ENCODE measurements at places on chromosomes 16 and 17.

DNA sequence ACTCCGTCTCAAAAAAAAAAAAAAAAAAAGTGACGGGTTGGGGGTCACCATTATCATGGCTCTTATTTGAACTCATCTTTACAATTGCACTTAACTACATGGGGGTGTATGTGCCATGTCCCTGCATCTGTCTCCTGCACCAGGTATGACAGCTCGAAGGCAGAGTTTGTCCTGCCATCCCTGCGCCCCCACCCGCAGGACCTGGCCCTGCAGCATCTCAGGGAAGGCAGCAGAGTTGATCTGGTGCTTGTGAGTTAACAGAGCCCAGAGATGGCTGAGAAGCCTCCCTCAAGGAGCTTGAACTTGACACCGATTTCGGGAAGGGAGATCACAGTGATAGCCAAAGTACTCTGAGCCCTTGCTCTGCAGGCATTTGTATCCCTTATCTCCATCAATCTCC lies 44.8 kb downstream of the C16orf82 start:
- no peak for DNase-seq

GRCh38 chr16:51723036-51723724 lies 572.1 kb upstream of the SALL1 start:
- DNase-seq = no peak

- no peak for DNase-seq
Measured at GRCh38 chr17:13541032-13541480, 60.7 kb downstream of the HS3ST3A1 start.

GRCh38 chr17:1553354-1554266 lies 9.0 kb downstream of the PITPNA start:
- DNase-seq = no peak

- DNase-seq = no peak
Measured at GRCh38 chr17:27549251-27549893, 81.6 kb upstream of the LGALS9 start.

- no peak for DNase-seq
Measured at GRCh38 chr17:60914078-60914477, 236.4 kb downstream of the BCAS3 start.

DNA sequence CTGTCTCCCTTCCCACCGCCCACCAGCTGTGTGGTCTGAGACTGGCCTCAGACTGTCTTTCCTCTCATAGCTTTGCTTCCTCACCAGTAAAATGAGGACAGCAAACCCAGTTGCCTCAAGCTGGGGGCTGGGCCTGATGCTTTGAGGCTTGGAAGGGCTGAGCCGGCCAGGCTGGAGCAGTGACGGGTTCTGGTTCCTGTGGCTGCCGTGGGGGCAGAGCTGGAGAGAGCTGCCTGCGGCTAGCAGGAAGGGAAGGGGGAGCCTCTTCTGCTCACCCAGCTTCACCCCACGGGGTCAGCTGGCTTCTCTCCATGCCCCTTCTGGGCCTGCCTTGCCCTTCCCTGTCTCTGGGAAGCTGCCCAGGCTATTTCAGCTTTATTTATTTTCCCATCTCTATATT lies 23.7 kb downstream of the LASP1 start:
- DNase-seq = no peak

- DNase-seq = no peak
Measured at GRCh38 chr16:54331241-54332002, 44.8 kb upstream of the IRX3 start.

- no peak for DNase-seq
Measured at GRCh38 chr16:81638286-81638945, 140.7 kb upstream of the PLCG2 start.

GRCh38 chr17:28394337-28395116 lies 11.5 kb downstream of the SLC46A1 start:
- no peak for DNase-seq

DNA sequence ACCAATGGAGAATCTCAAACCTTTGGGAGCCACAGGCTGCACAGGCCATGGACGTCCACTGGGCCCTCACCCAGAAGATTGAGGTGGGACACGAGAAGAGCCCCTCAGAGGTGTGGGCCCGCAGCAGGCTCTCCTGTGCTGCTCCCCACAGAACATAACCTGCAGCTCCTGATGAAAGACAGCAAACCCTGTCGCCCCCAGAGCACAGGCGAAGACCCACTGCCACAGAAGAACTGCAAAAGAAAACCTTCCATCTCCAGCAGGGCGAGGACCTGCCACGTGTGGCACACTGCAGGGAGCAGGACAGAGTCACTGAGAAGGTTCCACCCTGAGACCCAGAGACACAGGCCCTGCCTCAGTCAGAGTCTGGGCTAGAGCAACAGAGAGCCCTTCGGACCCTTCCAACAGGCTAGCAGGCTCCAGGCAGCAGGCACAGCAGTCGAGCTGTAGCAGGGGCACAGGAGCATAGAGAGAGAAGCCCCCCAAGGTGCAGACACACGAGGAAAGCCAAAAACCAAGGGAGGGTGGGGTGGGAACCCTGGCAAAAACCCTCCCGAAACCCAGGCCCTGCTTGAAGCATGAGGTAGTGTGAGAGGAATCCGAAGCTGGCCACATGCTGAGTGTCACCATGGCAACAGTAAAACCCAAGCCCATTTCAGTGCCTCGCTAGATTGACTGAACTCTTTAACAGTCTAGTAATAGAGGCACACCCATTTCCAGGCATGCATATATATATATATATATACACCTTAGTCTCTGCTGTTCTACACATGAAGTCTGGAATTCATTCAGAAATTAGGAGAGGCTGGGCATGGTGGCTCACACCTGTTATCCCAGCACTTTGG lies 60.0 kb upstream of the CHMP6 start:
- DNase-seq = no peak

GRCh38 chr16:88370365-88370764 lies 12.4 kb upstream of the ZNF469 start:
- DNase-seq = no peak

DNA sequence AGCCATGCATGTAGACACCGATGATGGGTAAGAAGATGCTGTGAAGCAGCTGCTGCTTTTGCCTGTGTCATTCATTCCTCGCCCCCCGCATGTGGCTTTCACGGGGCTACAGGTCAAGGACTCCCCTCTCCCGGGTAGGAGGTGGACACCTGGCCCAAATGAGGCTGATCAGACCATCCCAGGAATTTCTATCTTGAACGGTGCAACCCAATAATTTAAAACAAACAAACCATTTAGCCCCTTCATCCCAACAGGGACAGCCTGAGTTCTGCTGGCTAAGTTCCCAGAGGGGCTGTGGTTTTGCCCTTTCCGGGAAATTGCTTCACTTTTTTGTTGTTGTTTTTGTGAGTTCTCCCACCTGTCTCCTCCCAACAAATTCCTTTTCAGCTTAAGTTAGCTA lies 137.7 kb upstream of the CDH5 start:
- no peak for DNase-seq

GRCh38 chr16:85090873-85091521 lies 21.3 kb downstream of the CIBAR2 start:
- DNase-seq = no peak

DNA sequence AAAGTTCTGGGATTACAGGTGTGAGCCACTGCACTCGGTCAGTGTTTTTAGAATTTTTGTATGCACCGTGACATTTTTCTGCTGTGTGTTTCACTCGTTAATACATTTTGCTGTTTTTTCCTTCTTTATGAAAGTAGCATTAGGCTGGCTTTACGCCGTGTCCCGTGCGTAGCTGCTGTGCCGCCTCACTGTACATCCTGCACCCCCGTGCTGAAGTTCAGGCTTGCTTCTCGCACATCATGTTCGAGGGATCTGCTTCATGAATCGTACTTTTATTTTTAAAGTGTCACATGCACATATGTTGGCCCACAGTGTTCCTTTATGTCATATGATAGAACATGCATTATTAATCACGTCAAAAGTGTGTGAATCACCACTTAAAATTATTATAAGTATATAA lies 84.4 kb upstream of the ZNF750 start:
- DNase-seq = no peak
